Renal cortical epithelial cell (primary cell): ENCODE measurements at places on chromosomes 7 and 10.

GRCh38 chr7:11236680-11237079 is 263.0 kb downstream of the PHF14 start:
- no peak for DNase-seq

DNA sequence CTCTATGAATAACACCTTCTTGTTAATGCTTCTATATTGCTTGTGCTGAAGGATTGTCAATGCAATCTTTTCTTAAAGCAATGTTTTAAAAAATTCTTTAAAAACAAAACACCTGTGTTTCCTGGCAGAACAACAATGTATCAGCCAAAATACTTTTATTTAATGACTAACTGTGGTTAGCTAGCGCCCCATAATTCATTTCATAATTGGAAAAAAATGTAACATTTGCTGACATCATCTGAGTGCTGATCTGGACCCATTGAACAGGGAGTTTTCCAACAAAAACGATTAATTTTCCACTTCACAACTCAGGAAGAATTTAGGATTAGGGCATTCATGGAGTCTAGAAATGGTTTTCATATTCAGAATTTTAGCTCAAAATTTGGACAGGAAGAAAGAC is 137.6 kb upstream of the CDK6 start:
- DNase-seq: no peak

GRCh38 chr10:51522858-51523257 is 176.5 kb downstream of the CSTF2T start:
- no peak for DNase-seq

GRCh38 chr10:93075369-93076221 is 1.9 kb downstream of the CYP26A1 start:
- DNase-seq: no peak

- DNase-seq: no peak
These were observed 5.0 kb upstream of the HOXA13 start for GRCh38 chr7:27204851-27205322.

DNA sequence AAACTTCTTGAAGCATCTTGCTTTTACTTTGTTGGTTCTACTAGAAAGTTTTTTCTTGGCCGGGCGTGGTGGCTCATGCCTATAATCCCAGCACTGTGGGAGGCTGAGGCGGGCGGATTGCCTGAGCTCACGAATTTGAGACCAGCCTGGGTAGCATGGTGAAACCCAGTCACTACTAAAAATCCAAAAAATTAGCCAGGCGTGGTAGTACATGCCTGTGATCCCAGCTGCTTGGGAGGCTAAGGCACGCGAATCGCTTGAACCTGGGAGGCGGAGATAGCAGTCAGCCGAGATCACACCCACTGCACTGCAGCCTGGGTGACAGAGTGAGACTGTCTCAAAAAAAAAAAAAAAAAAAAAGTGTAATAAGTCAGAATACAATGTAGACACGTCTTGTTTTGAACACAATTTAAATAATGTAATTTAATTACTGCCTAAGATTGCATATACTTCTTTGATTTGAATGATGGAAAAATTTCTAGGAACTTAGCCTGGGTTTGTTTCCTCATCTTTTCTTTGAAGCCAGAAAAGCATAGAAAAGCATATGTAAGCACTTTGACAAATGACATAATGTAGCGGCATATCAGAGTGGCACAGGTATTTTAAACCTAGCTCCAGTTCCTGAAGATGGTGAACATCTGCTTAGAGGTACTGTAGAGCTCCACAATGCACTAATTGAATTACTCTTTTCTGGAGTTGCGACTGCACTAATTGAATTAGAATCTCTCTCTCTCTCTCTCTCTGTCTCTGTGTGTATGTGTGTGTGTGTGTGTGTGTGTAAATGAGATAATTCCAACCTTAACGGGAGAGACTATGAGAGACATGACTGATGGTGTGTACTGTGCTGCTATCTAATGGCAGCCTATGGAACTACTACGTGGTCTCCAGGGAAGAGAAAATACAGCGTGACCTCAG is 87.8 kb downstream of the BTRC start:
- DNase-seq: peak; percentile 65

DNA sequence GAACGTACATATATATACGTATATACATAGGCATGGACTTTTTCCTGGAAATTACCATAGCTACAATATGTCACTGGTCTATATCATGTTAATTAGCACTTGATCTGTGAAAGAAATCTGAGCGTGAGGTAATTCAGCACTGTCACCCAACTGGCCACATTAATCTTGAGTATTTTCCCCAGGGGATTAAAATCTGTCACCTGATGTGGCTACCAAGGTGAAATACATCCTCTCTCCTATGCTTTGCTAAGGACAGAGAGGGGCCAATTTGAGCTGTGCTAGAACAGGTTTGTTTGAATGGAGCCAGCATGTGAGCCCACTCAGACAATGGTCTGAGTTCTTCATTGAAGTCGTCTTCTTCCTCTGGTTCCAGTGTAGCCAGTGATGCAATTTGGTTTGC is 33.3 kb downstream of the CYCS start:
- DNase-seq: no peak

DNA sequence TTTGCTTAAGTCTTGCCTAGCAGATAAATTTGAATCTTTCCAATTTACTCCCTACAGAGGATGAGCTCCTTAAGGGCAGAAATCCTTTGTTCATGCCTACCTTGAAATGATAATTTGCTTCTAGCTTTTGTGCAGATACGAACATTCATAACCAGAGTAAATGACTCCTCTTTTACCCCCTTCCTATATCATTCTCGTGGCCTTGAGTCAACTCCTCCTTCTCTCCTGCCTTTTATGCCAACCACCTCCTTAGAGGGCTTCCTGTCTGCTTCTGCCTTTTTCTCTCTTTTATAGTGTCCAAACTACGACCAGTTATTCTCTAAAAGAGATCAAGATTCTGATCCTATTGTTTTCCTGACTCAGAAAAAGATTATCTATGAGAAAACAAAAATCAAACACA is 36.4 kb downstream of the MYPN start:
- DNase-seq: no peak

DNA sequence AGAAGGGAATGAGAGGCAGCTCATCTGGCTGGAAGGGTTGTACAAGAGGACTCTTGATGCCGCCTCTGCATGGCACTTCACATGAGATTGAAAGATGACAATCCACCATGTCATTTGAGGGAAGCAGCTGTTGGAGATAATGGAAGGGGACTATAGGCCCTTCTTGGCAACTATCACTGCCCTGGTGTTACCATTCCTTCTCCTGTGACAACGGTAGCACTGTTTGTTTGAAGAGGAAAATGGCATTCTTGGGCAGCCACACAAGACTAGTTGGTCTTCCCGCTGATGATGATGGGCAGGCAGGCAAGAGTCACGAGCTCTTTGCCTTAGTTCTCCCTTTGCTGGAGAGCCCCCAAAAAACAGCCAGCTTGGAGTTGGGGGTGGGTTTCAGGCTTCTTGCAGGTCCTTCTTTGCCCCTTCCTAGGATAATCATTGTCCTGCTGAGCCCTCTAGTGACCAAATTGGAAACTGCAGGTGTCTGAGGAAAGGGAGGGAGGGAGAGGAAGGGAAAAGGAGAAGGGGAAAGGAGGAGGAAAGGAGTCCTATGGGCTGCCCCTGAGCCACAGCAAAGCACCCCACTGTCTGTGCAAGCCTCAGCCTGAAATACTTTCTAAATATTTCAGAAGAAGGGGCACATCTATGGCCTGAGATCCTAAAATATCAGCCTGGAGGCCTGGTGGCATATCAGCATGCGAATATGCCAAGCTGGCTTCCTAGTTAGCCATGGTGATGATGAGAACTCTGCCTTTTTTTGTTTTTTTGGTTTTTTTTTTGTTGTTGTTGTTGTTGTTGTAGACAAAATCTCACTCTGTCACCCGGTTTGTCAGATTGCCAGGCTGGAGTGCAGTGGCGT is 165.6 kb upstream of the KMT2E start:
- DNase-seq: peak; percentile 26

- peak; percentile 21 for DNase-seq
These were observed 109.2 kb upstream of the TRIM24 start for GRCh38 chr7:138350701-138351357.

DNA sequence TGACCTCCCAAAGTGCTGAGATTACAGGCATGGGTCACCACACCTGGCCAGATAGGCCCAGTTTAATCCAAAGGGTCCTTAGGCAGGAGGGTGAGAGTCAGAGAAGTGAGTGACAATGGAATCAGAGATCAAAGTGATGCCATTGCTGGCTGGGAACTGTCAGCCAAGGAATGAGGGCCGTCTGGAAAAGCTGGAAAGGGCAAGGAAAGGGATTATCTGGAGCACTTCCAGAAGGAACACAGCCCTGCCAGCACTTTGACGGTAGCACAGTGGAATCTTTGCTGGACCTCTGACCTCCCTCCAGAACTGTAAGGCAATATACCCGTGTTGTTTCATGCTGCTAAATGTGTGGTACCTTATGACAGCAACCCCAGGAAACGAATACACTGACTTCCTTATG is 11.3 kb upstream of the TAS2R40 start:
- no peak for DNase-seq

DNA sequence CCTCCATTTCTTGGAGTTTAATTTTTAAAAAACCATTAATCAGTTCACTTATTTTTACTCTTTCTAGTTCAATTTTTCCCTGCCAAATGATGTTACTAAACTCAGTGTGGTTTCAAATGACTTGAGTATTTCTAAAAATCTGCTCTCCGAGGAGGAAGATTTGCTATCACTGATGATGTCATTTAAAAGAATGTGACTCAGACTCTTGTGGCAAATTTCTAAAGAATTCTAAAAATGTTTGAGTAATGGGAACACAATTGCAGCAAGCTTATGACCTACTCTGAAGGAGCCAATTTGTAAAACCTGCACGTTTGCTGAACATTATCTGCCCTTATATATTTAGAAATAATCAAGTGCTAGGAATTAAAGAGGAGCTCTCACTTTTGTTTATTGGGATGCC is 88.6 kb downstream of the SPAG6 start:
- peak; percentile 95 for DNase-seq

GRCh38 chr7:1961701-1962276 is 271.0 kb downstream of the MAD1L1 start:
- peak; percentile 42 for DNase-seq

- DNase-seq: no peak
These were observed 200.1 kb upstream of the MEOX2 start for GRCh38 chr7:15886626-15887025.

GRCh38 chr7:20459419-20459818 is 128.7 kb downstream of the ITGB8 start:
- DNase-seq: no peak

DNA sequence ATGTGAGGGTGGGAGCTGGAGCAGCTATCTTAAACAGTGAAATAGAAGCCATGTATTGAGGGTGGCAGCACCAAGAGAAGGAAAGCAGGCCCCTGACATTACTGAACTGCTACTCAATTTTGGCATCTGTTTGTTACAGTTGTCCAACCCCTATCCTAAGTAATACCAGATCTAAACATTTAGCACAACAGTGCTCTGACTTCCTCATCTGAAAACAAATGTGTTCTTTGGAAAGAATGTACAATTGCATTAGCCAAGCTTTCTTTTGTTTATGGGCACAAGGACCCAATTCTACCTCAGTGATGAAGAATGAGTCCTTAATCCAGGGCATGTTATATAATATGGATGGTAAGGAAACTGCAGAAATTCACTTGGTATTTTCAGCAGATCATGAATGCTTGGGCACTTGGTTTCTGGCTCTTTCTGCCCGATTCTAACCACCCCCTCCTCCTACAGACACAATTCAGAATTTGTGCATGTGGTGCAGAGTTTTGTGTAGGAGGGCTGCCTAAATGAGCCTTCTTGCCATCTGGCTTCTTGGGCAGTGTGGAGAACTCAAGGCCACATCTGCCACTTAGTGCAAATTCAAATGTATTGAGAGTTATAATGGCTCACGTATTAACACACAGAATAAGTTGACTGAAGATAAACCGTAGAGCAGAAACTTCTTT is 36.9 kb upstream of the KMT2E start:
- DNase-seq: no peak

- DNase-seq: no peak
These were observed 29.0 kb upstream of the KNDC1 start for GRCh38 chr10:133131053-133131452.

- no peak for DNase-seq
These were observed 56.7 kb downstream of the MTPN start for GRCh38 chr7:135920478-135920877.

GRCh38 chr7:157129200-157129599 is 9.5 kb upstream of the UBE3C start:
- DNase-seq: no peak

GRCh38 chr7:84187813-84188510 is 6.6 kb downstream of the SEMA3A start:
- DNase-seq: peak; percentile 71
